ENCODE measurements at places on chromosomes 4 and X.
A peak's percentile ranks its signal among the peaks of the same experiment; 100 is the strongest.

- no peak for DNase-seq
Measured at GRCh38 chr4:62814510-62815047, 1594.7 kb downstream of the TECRL start.

DNA sequence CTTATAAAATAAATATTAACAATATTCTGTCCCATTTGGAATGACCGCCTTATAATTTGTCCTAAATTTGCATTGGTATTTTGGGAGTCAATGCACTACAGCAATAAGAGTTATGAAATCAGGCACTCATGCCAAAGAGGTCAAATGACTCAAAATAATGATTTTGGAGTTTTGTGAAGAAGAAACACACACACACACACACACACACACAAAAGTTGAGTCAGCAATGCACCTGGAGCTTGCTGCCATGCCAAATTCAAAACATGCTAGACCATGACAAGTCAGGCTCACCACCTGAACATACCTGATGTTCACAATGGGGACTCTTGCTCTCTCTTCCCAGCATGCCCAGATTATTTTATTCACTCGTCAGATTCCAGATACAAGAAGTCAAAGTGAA is 56.7 kb downstream of the PROM1 start:
- DNase-seq = no peak

DNA sequence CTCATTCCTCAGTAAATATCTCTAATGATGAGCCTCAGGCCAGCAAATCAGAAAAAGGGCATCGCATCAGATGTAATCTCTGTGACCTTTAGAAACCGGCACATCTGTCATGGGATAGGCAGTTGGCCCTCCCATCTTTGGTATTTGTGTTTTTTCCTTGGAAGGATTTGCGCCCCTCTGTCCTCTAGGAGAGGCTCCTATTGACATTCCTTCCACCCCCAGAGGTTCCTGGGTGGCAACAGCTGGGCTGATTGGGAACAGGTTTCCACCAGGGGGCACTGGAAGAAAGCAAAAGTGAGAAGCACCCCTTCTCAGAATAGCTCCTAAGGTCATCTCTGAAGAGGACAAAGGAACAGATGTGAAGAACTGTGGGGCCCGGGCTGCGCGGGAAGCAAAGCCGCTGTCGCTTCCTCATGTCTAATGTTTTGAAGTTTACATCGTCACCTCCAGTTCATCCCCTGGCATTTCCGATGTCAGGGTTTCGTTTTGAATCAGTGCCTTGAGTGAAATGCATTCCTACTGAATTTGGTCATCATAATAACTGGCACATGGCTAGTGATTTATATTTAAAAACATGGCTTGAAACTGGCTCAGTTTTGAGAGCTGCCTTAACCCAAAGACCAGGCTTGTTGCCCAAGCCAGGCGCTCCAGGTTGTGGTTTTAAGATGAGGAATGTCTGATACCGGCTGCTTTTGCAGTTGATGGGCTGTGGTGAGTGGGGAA is 6.2 kb downstream of the TXK start:
- DNase-seq = peak; percentile 63

GRCh38 chrX:109374262-109374960 is 107.5 kb downstream of the GUCY2F start:
- no peak for DNase-seq

GRCh38 chr4:10113362-10114047 is 3.1 kb downstream of the WDR1 start:
- DNase-seq = no peak

DNA sequence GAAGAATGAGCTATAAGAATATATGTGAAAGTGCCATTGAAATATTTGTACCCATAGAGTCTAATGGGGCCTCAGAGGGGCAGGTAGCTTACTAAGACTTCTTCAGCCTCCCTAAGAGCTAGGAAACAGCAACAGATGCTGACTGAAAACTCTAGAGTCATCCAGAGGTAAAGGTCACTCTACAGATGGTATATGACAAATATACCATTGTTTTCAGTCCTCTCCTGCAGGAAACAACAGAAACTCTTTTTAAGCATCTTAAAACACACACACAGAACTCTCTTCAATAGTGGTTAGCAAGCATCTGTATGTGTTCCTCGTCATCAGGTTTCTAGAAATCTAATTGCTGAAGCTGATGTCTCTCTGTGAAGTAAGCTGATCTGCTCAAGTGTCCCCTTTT is 313.8 kb upstream of the GATB start:
- no peak for DNase-seq

- DNase-seq = no peak
Measured at GRCh38 chr4:3729882-3730226, 36.3 kb upstream of the ADRA2C start.

- no peak for DNase-seq
Measured at GRCh38 chrX:46179748-46180147, 365.5 kb downstream of the ZNF674 start.

DNA sequence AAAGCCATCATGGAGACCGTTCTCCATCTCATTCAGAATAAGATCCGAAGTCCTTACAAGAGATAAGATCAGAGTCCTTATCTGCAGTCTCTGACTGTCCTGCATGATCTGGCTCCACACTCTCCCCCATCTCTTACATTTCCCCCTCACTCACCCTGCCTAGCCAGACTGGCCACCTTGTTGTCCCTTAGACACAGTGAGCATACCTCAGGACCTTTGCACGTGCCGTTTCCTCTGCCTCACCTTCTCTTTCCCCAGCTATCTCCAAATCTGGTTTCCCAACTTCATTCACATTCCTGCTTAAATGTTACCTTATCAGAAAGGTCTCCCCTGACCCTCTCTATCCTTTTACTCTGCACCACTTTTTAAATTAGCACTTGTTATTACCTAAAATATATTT is 44.0 kb downstream of the KLHL5 start:
- DNase-seq = no peak

DNA sequence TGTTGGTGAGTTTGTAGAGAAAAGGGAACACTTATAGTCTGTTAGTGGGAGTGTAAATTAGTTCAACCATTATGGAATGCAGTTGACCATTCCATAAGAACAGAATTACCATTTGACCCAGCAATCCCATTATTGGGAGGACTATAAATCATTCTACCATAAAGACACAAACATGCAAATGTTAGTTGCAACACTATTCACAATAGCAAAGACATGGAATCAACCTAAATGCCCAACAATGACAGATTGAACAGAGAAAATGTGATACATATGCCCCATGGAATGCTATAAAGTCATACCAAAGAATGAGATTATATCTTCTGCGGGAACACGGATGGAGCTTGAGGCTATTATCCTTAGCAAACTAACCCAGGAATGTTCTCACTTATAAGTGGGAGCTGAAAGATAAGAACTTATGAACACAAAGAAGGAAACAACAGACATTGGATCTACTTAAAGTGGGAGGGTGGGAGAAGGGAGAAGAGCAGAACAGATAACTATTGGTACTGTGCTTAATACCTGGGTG is 1819.2 kb upstream of the ADGRL3 start:
- no peak for DNase-seq

- DNase-seq = no peak
Measured at GRCh38 chr4:182126096-182126495, 117.1 kb upstream of the TENM3 start.

DNA sequence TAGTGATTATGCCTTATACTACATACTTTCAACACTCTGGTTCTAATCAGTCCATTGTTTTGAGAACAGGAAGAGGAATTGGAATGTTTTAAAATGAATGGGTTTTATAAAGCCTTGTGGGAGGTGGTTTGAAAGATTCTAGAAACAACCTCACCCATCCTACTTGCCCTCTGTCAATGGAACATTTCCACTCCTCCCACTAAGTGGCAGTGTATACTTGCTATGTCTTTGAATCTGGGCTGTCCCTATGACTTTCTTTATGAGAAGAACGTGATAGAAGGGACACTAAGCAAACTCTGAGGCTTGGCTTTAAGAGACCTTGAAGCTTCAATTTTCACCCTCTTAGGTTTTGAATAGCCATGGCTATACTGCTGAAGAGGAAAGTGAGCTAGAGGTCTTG is 611.2 kb downstream of the PPP4R3C start:
- DNase-seq = no peak

DNA sequence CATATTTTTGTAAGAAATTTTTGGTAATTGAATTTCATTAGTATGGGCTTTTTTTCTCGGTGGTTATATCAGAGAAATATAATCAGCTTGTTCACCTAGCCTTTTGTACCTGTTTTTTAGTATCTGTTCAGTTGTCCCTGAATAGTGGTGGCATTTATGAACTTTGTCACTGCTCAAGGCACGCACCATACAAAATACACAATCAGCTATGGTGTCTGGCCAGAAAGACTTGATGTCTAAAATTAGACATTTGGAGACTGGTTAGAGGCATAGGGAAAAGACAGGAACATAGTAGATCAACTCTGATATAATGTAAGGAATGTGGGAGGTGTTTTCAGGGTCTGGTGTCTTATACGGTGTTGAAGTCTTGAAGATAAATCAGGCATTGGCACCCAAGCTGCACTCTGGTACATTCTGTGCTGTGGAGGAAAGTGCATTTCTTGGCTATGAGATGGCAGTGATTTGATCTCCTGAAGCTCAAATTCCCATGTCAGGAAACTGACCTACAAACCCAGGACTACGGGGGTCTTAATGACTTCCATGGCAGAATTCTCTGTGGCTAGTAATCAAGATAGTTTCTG is 3.6 kb downstream of the ART3 start:
- DNase-seq = no peak

GRCh38 chr4:18020145-18020670 is 1.3 kb downstream of the LCORL start:
- DNase-seq = no peak
